ENCODE measurements at places on chromosomes 11 and 22. TPM values are rescaled to one million over a fixed set of nuclear protein-coding genes. Genes with fewer than 3 reads are reported as not detected.

The C11orf42 gene
- not detected for total RNA-seq

The CHRDL2 gene
- total RNA-seq, result not detected

The FLRT1 gene
- total RNA-seq, result 0.02 TPM

The FAM118A gene
- 9.8 TPM for total RNA-seq

The OR52N4 gene
- total RNA-seq, result not detected

The SPI1 gene
- total RNA-seq, result not detected

The OR52I2 gene
- not detected for total RNA-seq

The LRP4 gene
- total RNA-seq, result 1.1 TPM

The MOGAT2 gene
- total RNA-seq, result not detected

The OR5I1 gene
- total RNA-seq, result not detected

The GGTLC3 gene
- total RNA-seq, result not detected

The SCARF2 gene
- 24.3 TPM for total RNA-seq

The MUC5AC gene
- total RNA-seq, result not detected

The ARVCF gene
- 5.1 TPM for total RNA-seq

The OR10G8 gene
- total RNA-seq, result not detected

The MS4A4A gene
- total RNA-seq, result 50.9 TPM

DNA sequence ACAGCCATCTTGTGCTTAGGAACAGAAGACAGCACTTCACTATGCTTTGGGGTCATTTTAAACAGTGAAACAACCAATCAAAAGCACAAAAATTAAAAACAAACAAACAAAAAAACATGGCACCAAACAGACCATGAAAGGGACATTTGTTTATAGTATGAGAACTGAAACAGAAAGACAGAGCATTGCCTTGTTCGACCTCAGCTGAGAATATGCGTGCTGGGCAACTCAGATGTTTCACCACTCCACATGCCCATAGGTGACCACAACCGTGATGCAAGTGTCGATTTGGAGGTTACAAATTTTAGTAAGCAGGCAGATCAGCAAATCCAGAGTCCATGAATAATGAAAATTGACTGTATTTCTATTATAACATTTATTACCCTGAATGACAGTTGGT lies 30.0 kb downstream of the NNMT start:
- DNase-seq, result no peak

- no peak for DNase-seq
Observed at GRCh38 chr11:2451336-2451735, 6.5 kb downstream of the KCNQ1 start.

DNA sequence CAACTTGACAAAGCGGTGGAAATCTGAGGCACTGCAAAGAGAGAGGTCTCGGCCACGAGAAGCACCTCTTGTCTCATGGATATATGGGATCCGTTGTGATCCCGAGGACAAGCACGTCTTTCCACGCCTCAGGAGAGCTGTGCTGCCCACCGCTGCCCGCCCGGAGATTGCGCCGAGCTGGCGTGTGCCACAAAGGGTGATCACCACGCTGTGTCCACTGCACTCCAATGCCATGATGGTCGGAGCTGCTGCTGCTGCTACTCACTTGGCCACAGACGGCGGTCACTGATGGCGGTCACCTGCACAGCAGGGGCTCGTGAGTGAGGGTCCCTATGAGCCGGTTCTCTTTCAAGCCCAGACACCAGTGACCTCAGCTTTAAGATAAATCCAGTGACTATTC lies 51.1 kb downstream of the SHANK2 start:
- DNase-seq, result no peak

DNA sequence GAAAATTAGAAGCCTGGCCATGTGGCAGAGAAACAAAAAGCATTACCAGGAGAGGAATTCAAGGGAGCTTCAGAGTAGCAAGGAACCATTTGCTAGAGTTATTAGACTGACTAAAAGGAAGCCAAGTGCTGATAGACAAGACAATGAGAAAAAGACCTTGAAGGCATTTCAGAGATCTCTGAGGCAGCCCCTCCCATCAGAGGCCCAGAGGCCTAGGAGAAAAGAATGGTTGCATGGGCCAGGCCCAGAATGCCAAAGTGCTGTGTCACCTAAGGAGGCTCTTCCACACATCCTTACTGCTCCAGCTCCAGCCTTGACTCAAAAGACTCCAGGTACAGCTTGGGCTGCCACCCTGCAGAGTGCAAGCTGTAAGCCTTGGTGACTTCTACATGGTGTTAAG lies 61.8 kb upstream of the POU2AF2 start:
- peak; percentile 46 for DNase-seq

DNA sequence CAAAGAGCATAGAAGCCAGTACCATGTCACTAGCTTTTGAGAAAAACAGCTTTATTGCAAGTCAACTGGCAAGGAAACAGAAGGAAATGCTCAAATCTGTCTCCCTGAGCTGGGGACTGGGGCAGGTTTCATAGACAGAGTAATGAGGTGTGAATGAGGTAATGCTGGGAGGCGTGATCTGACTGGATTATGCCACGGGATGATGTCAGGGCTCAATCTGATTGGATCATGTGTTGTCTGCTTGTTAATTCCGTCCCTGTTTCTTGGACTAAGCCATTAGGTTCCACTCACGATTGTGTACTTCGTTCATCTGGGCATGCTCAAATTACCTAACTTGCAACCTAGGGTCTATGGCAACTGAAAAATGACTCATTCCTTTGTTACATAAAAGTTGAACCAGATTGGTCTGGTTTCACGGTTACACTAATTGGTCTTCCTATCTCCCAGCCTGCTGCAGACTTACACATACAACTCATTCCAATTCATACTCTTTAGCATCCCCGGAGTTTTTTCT lies 20.2 kb upstream of the OR10A5 start:
- DNase-seq, result peak; percentile 25

GRCh38 chr11:65003282-65003681 lies 6.5 kb upstream of the BATF2 start:
- peak; percentile 42 for DNase-seq

DNA sequence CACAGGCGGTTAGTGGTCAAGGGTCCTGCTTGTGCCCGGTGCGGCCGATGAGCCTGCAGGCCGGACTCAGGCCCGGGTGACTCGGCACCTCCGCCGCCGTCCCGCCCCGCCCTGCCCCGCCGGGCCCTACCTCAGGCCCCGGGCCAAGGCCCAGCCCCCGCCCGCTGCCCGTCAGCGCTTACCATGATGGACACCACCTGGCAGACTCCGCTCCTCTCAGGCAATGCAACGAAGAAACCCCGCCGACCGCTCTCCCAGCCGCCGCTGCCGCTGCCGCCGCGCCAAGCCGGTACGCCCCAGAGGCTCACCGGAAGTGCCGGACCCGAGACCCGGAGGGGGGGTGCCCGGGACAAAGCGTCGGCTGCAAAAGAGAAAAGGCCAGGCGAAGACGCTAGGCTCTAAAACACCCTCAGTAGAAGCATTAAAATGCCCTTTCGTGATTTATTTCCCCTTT lies at the start of gene UFD1:
TSS of gene UFD1 (minus strand) at position 293 of the 454 bp plus-strand sequence. CDS start at position 185, 108 bp downstream.
- peak; percentile 73 for DNase-seq

- peak; percentile 1 for DNase-seq
Observed at GRCh38 chr11:30635401-30635989, 49.3 kb upstream of the MPPED2 start.

GRCh38 chr11:121089566-121089965 lies 11.5 kb upstream of the TECTA start:
- no peak for DNase-seq

- DNase-seq, result peak; percentile 44
Observed at GRCh38 chr11:73414977-73415651, 38.9 kb downstream of the RELT start.

- no peak for DNase-seq
Observed at GRCh38 chr11:31422703-31423102, 53.0 kb downstream of the DNAJC24 start.

DNA sequence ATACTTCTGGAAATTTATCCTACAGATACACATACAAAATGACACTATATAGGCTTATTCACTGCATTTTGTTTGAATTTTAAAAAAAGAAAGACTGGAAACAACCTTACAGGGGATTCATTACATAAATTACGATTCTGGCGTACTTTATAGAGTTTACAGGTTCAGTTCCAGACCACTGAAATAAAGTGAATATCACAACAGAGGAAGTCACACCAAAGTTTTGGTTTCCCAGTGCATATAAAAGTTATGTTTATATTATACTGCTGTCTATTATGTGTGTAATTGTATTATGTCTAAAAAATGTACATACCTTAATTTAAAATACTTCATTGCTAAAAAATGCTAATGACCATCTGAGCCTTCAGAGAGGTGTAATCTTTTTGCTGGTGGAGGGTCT lies 62.0 kb downstream of the EMSY start:
- DNase-seq, result no peak

DNA sequence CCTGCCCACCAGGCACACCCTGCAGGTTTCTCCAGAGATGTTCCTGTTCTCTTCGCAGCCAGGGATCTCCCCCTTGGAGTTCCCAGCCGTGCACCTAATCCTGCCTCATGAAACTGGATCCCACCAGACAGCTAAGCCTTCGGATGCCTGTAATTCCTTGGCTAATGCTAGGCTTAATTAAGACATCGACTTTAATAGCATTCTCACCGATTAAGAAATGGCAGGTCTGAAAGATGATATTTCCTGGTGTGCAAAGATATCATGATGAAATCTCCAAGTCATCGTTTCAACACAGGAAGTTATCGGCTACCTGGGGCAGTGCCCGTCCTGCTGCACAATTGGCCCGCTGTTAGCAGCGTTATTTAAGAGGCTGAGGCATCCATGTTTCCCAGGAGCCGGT lies 41.5 kb upstream of the CCND1 start:
- no peak for DNase-seq

- DNase-seq, result peak; percentile 92
Observed at GRCh38 chr11:103892603-103893002, 143.8 kb upstream of the DDI1 start.

DNA sequence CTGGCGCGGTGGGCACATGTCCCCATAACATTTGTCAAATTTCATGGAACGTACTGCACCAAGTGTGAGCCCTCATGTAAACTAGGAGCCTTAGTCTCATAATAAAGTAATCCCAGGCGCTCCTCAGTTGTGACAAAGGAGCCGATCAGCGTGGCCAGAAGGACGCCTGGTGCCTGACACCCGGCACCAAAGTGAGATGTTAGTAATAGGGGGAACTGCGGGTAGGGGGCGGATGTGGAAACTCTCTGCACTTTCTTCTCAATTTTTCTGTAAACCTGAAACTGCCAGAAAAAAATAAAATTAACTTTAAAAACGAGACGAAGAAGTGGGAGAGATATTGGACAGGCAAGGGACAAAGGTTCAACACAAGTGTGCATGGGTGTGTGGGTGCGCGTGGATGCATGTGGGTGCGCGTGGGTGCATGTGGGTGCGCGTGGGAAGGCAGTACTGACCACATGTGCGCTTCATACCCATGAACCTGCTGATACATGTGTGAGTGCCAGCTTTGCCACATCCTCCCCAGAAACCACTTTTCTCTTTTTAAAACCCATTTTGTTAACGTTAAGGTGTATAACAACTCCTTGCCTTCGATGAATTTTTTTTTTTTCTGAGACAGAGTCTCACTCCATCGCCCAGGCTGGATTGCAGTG lies 55.4 kb upstream of the LINC01488 start:
- DNase-seq, result no peak

- DNase-seq, result peak; percentile 71
Observed at GRCh38 chr22:37242395-37242918, 1.6 kb downstream of the RAC2 start.

- DNase-seq, result no peak
Observed at GRCh38 chr11:68498321-68498720, 37.8 kb downstream of the PPP6R3 start.

DNA sequence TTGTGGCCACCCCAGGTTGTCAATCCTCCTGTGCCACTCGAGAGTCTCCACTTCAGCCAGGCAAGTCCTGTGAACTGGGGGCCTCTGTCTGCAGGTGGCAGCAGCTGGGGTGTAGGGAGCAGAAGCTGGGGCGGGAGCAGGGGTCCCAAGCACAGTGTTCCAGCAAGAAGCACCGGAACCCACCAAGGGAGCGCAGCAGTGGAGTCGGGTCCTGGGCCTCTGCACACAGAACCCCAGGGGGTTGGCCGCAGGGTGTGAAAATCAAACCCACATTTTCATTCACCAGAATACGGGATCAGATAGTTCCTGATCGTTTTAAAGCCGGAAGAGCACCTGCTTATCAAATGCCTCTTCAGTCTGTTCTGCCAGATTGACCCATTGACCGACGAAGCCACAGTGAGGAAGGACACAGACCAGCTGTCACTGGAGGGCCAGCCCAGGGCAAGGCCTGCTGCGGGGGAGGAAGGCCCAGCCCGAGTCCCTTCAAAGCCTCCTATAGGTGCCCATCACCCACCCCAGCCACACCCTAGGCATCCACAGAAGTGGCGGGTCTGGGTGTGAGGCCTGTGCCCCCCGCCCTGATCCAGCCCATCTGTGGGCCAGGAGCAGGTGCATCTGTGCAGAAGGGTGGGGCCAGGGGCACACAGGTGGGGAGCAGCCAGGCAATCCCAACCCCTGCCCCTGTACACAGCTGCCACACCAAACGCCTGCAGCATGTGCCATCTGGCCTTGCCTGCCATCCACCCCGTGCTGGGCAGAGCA lies 34.1 kb downstream of the RSPH14 start:
- DNase-seq, result no peak

DNA sequence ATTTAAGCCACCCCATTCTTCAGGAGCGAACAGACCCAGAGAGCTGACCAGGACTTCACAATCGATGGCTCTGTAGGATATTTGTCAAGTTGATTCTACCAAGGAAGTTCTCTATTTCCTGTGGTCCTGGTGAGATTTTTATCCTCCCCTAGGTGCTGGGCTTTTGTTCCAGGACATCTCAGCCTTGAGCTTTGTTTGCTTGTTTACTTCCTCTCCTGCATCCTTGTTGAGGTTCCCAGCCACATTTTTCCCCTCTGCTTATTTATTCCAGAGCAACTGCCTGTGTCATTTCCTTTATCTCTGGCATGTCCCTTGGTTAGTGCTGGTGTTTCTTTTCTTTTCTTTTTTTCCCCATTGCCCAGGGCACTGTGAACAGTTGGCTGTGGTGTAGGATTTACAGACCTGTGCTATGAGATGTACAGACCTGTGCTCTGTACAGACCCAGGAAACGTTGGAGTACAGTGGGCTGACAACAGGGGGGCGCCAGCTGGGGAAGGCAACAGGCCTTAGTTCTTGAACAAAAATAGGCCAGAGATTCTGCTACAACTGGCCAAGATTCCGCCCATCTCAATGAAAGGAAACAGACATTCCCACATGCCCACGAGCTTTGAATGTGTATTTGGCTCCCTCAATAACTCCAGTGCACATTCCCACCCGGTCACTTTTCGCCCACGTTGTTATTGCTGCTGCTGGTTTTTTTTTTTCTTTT lies 235.9 kb upstream of the DDI1 start:
- no peak for DNase-seq

- DNase-seq, result peak; percentile 41
Observed at GRCh38 chr22:45284705-45285262, at the start of gene UPK3A. UPK3A (plus strand) TSS chr22:45284949; CDS start chr22:45285014, 65 bp downstream.

GRCh38 chr11:131602431-131602830 lies 232.0 kb downstream of the NTM start:
- no peak for DNase-seq

DNA sequence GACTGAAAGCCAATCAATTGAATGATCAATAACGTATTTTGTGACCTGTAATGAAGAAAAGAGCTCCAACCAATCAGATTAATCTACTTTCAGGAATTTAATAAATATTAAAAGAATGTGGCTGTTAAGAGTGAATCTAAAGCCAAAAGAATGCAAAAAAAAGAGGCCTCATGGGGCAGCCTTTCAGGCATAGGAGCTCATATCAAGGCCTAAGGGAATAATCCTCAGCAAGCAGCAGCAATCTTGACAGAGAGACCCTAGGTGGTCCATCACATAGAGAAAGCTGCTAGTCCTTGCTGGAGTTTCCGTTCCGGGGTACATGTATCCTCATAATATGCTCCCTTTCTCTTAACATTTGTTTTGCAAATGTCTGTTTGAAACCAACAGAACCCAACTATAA lies 313.1 kb upstream of the PITPNB start:
- no peak for DNase-seq
